Smooth muscle cell of trachea (primary cell): ENCODE measurements at places on chromosomes 4 and X. TPM values are rescaled to one million over a fixed set of nuclear protein-coding genes. Genes with fewer than 3 reads are reported as not detected.

Gene C1QTNF7
- 0.50 and 1.9 TPM in 2 replicates for total RNA-seq

Gene REPS2
- 0.73 and 0.99 TPM in 2 replicates for total RNA-seq

Gene SLC2A9
- 0.73 and 2.8 TPM in 2 replicates for total RNA-seq

Gene MAP7D3
- 13.9 and 19.6 TPM in 2 replicates for total RNA-seq

Gene MAGEC3
- total RNA-seq = not detected in 2 replicates

Gene HDX
- 4.9 and 5.1 TPM in 2 replicates for total RNA-seq

Gene PCDH18
- total RNA-seq = 382 and 502 TPM in 2 replicates

Gene NAP1L5
- 5.6 and 7.0 TPM in 2 replicates for total RNA-seq

Gene UGT2B28
- not detected in 2 replicates for total RNA-seq

Gene FAM114A1
- 454 and 664 TPM in 2 replicates for total RNA-seq

Gene SCRG1
- under 0.01 and 0.29 TPM in 2 replicates for total RNA-seq

Gene NXF2B
- not detected in 2 replicates for total RNA-seq

Gene MAN2B2
- total RNA-seq = 21.1 and 32.3 TPM in 2 replicates
